ENCODE measurements at places on chromosomes 12 and 14.

GRCh38 chr14:58491593-58491992 lies 64.1 kb downstream of the KIAA0586 start:
- no peak for DNase-seq

DNA sequence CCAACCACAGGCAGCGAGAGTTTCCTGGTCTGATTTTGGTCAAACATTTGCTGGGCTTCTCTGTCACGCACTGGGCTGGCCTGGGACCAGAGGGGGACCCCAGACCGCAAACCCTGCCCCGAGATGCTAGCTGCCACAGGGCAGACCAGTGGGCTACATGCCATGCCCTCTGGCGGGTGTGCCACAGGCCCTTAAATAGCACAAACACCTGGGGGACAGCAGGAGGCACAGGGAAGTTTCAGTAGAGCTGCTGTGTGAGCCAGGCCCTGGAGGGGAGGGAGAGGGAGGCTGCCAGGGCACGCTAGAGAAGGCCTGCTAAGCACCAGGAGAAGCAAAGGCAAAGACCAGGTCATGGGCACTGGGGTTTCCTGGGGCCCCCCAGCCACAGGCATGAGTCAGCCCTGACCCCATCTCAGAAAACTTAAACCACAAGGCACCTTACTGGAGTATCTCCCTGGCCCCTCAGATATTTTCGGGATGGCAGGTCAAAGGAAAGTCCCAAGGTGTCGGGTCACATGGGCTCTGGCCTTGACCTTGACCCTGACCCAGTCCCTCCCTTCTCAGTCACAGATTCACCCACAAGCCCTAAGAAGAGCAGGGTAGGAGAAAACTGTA lies 29.2 kb downstream of the ITPK1 start:
- DNase-seq, result no peak

DNA sequence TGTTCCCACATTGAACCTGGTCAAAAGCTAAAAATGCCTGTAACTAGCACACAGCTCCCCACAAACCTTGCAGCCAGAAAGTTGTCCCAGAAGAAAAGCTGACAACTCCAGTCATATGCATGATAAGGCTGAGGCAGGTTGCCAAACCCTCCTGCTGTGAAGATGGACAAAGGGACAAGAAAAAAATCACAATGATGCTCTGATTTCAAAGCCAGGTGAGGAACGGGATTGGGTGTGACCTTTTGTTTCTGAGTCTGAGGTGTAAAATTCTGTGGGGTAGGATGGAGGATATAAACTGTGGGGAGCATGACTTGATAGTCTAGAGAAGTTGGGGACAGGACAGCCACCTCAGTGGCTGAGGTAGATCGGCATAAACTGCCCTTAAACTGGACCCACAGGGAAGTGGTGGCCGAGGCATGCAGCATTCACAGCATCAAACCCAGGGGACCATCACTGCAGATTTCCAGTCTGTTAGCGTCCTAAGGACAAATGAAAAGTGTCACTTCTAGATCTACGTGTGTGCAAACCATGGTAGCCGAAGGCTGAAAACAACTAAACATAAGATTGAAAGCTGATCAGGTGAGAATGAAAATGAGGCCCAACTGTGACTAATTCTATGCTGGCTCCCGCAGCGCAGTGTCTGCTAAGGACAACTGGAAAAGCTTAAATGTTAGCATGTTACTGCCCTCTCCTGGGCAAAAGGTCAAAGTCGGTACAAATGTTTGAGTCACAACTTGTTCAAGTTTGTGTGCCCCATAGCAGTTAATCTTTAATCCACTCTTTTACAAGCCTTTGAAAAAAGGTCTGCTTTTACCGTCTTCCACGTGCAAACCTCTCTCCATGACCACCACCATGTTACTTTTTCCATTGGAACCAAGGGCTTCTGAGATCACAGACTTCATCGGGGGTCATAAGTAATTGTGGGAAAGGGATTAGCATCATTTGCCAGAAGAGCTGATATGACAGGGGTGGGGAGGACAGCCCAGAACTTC lies 39.8 kb downstream of the GRIN2B start:
- DNase-seq, result no peak

GRCh38 chr12:50569876-50570275 lies 65.1 kb downstream of the DIP2B start:
- DNase-seq, result no peak

DNA sequence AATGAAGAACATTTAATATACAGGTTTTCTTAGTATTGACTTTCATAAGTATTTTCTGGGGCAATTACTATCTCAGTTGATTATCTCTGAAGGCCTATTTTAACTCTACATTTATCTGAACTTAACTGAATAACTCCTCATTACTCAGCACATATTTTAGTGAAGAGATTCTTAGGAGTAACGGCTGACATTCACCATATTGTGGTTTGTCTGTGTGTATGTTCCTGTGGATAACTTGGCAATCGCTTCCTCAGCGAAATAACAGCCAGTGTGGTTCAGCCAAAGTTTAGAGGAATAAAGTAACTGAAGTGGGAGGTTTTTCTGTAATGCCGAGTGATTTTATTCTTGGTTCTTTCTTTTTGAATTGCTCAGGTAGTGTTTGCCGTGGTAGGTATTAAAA lies 168.0 kb downstream of the RAD51B start:
- no peak for DNase-seq

GRCh38 chr14:103543140-103543539 lies 14.1 kb downstream of the TRMT61A start:
- peak; percentile 69 for DNase-seq

- no peak for DNase-seq
Measured at GRCh38 chr12:127191129-127191528, 1075.8 kb upstream of the TMEM132C start.
